GM23248 (cell line): ENCODE measurements at places on chromosomes 11 and 22. TPM values are rescaled to one million over a fixed set of nuclear protein-coding genes. Genes with fewer than 3 reads are reported as not detected.

- H3K4me3 ChIP-seq: no peak overlapping the region
- no peak overlapping the region for H3K27ac ChIP-seq
- H3K36me3 ChIP-seq: no peaks in the 10 kb centered on the region
- no peaks in the 10 kb centered on the region for H3K4me1 ChIP-seq
These were observed 15.1 kb downstream of the CDKN1C start for GRCh38 chr11:2870460-2870859.

GRCh38 chr22:46813816-46814597 lies 51.6 kb downstream of the TBC1D22A start:
- H3K36me3 ChIP-seq: no peaks in the 10 kb centered on the region
- H3K27ac ChIP-seq: 0 out of 2 replicates have a peak overlapping the region, but pooled peaks have one; percentile 4
- peak; percentile 58 for DNase-seq
- peaks cover 27% of the 10 kb centered on the region for H3K4me1 ChIP-seq
- no peak overlapping the region for H3K4me3 ChIP-seq
- H3K27me3 ChIP-seq: no peaks in the 10 kb centered on the region

The KCNJ1 gene
- not detected in 2 replicates for total RNA-seq

- H3K27ac ChIP-seq: no peak overlapping the region
- peak; percentile 48 for DNase-seq
- H3K4me3 ChIP-seq: no peak overlapping the region
- no peaks in the 10 kb centered on the region for H3K27me3 ChIP-seq
- no peaks in the 10 kb centered on the region for H3K36me3 ChIP-seq
These were observed 83.7 kb downstream of the EXT2 start for GRCh38 chr11:44179173-44179572.

GRCh38 chr11:67345247-67345919 lies 8.0 kb downstream of the POLD4 start:
- H3K4me3 ChIP-seq: no peak overlapping the region
- no peaks in the 10 kb centered on the region for H3K36me3 ChIP-seq
- no peak for DNase-seq
